ENCODE measurements at places on chromosomes 3 and 15.
A peak's percentile ranks its signal among the peaks of the same experiment; 100 is the strongest.

DNA sequence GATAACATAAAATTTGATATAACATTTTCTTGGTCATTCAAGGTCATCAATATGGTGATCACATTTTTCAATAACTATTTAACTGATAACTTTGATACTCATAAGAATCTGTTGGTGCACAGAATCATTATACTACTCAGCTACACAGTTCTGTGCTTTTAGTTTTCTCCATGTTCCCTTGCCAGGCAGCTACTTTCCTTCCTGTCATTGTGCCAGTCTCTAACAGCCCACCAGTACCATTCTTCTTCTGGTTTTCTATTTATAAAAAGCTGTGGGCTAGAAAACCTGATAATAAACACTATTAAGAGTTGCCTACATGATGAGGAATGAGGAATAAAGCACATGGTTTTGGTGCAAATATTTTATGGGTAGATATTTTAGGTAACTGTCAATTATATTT is 77.6 kb downstream of the C3orf80 start:
- no peak for DNase-seq

DNA sequence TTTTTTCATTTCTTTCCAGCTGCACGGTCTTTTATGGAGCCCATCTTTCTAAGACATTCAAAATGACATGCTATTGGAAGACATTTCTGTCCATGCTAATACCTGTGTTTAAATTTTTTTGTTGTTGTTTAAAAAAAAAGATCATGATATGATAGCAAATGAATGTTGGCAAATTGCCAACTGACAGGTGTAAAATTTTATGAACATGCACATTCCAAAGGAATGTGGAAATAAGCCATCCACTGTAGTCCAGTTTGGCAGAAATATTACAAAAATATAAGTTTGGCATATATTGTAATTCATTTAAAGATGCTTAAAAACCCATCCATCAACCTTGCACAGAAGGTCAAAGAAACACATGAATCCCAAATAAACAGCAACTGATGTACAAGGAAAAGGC is 75.6 kb upstream of the WNT5A start:
- no peak for DNase-seq

- no peak for DNase-seq
Measured at GRCh38 chr15:41979493-41980266, 7.3 kb upstream of the EHD4 start.

DNA sequence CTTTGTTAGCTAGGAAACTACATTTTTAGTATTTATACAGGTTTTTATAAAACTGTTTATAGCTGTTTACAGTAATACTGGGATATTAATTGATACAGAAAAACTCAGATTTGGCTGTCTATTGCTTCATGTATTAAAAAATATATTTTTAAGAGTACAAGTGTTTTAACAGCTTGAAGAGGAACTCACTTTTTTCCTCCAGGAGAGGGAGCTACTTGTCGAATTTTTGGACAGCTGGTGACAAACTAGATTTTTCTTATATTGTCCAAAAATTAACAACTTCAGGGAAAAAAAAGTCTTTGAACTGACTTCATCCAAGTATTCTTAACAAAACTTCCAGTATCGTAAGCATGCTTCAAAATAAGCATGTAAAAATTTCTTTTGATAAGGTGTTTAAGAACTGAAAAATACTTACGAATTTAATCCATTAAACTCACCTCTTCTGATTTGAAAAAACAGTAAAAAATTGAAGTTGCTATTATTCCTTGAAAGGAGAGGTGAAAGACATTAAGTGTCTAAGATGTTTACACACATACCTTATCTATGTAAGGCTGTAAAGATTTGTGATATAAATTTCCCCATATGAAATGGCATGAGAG is 4.0 kb downstream of the DIPK2A start:
- DNase-seq = peak; percentile 10

DNA sequence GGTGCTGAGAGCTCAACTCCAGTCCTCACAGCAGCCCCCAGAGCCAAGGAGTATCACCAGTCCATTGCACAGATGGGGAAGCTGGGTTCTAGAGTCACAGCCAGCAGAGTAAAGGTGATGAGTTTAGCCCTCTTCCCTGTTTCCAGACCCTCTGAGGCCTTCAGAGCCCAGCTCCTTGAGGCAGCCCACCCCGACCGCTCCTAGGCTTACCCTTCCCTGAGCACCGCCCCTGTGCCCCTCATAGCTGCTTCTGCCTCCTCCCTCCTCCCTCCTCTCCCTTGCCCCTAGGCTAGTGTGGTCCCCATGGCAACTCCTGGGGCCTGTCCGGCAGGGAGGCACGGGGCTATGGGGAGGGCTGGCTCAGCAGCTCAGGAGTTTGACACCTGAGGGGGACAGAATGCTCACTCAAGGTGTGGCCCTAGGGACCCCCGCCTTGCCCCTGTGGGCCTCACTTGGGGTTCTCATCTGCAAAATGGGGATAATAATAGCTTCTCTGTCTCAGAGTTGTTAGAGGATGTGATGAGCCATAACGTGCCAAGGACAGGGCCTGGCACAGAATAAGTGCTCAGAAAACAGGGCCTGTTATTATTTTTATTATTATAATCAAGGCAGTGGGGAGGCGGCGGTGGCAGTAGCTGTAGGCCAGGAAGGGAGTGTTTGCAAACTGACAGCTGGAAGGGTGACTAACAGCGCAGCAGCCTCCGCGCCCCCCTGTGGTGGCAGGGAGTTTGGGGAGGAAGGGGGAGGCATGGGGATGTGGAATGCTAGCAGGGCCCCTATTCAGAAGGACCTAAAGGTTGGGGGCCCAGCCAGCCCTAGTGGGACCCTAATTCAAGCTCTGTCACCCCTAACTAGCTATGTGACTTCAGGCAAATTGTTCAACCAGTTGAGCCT is 11.5 kb downstream of the CSK start:
- no peak for DNase-seq

DNA sequence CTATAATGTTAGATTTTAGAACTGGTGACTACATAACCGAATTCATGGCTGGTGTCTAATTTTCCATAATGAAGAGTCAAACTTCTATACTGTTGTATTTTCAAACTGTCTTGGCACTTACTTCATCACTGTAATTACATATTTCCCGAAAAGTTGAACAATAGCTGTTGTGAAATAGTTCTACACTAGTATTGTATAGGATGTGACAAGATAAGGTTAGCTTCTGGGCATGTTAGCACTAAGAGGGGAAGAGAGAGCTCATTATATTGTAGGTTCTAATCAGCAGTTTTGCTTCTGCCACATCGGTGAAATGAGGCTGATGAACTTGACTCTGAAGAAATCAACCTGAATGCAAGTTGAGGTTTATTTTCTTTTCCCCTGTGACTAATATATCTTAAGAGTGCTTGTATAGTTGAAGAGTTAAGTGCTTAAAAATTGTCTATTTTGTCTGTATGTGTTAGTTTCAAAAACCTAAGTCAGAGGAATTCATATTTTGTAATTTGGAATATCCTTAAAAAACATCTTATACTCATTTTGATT is 8.9 kb downstream of the GYG1 start:
- DNase-seq = no peak

GRCh38 chr3:37673401-37673800 is 188.3 kb upstream of the CTDSPL start:
- no peak for DNase-seq

DNA sequence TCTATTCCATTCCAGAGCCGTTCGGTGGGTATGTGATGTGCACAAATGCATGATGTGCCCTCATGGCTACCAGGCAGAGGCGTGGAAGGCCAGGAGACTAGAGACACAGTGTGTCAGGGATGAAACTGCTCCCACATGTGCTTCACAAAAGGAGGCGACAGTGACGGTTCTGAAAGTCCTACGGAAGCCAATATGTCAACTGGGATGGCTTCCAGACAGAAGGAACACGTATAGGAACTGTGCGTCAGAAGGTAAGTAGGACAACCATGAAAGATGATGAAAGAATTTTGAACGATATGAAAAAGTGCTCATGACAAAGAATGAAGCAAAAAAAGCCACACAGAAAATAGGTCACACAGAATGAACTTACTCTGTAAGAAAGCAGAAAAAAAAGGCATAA is 34.1 kb downstream of the GLB1 start:
- DNase-seq = no peak

GRCh38 chr3:4426782-4427344 is 40.2 kb downstream of the SUMF1 start:
- peak; percentile 88 for DNase-seq

DNA sequence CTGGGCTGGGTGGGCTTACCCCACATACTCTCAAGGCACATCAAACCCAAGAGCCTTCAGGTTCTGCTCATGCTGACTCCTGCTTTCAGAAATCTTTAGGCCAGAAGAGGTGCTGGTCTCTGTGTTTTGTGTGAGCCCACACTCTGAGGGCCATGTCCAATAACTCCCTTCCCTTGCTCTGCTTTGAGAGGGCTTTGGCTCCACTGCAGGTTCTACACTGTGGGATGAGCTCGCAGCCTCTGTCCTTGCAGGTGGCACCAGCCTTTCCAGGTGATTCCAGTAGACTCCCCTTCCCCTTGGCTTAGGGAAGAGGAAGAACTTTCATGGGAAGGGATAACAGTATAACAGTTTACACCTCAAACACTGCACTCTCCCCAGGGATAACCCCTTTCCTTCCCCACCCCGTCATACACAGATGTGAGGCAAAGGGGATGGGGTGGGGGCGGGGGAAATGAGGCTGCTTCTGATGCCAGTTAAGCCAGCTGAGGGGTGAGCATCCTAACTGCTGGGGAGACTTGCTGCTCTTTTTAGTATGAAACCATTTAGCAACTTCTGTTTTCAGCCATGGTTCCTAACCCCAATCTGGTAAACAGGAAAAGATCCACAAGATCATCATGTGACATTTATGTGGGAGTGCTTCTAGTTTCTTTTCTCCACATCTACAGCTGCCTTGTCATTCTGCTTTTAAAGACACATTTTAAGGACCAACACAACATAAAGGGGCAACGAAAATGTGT is 262.4 kb downstream of the SLC9A9 start:
- DNase-seq = no peak

GRCh38 chr3:66397745-66398144 is 103.1 kb downstream of the LRIG1 start:
- no peak for DNase-seq

DNA sequence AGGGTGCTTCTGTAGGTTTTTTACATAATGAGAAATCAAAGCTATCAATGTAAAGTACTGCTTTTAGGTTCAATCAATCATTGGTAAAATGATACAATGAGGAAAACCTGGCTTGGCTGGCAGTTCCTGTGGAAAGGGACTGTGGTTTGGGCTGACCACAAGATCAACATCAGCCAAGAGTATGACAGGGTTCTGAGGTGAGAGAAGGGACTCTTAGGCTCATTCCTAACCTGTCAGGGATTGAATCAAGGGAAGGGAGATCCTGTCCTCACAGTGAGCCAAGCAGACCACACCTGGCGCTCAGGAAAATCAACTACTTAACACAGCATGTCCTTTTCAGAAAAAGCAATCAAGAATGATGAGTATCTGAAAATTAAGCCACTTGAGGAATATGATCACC is 111.1 kb downstream of the MAGI1 start:
- DNase-seq = peak; percentile 59

All from RCC 7860 (cell line).